ENCODE measurements at places on chromosomes 13 and 19. TPM values are rescaled to one million over a fixed set of nuclear protein-coding genes. Genes with fewer than 3 reads are reported as not detected.

Gene KIR2DL4
- not detected for total RNA-seq

Gene MADCAM1
- total RNA-seq, result 0.15 TPM

Gene TEX29
- total RNA-seq, result not detected

Gene TSHZ3
- total RNA-seq, result 15.5 TPM

Gene CFD
- 38.5 TPM for total RNA-seq

Gene RNF225
- total RNA-seq, result 0.66 TPM

Gene PRR12
- 4.5 TPM for total RNA-seq

Gene ZMYM5
- total RNA-seq, result 20.2 TPM

Gene CACNG8
- total RNA-seq, result 0.50 TPM

Gene DPF1
- 1.3 TPM for total RNA-seq

Gene BIVM
- total RNA-seq, result 27.1 TPM

Gene SIGLEC5
- total RNA-seq, result not detected

Gene NR2F6
- 34.8 TPM for total RNA-seq

Gene ZNF701
- 14.1 TPM for total RNA-seq

Gene HIPK4
- not detected for total RNA-seq

Gene TMEM259
- 64.1 TPM for total RNA-seq

Gene PBX4
- 1.6 TPM for total RNA-seq

Gene RFPL4A
- not detected for total RNA-seq

Gene WDR62
- total RNA-seq, result 0.50 TPM

Gene SLC8A2
- total RNA-seq, result not detected

Gene LRRC4B
- 2.0 TPM for total RNA-seq

Gene GPR12
- total RNA-seq, result not detected

Gene MAMSTR
- 3.8 TPM for total RNA-seq

Gene MAP4K1
- total RNA-seq, result 0.58 TPM

Gene FXYD3
- not detected for total RNA-seq

Gene DHX34
- 11.9 TPM for total RNA-seq

Gene CEACAM1
- total RNA-seq, result not detected

Gene AXL
- 387 TPM for total RNA-seq

Gene LCP1
- total RNA-seq, result 0.33 TPM

Gene LYPD5
- 1.7 TPM for total RNA-seq

Gene ZNF491
- 3.8 TPM for total RNA-seq

Gene NR2C2AP
- 3.3 TPM for total RNA-seq

Gene RDH8
- total RNA-seq, result not detected

Gene ZNF17
- 16.0 TPM for total RNA-seq

Gene TBXA2R
- total RNA-seq, result 2.9 TPM

Gene NKG7
- total RNA-seq, result not detected

Gene KIR2DL3
- not detected for total RNA-seq

Gene TMED1
- total RNA-seq, result 46.5 TPM

Gene EDDM13
- not detected for total RNA-seq

Gene ZNF799
- 1.5 TPM for total RNA-seq
